Glomerular endothelial cell (primary cell): ENCODE measurements at places on chromosomes 5 and 9. TPM values are rescaled to one million over a fixed set of nuclear protein-coding genes. Genes with fewer than 3 reads are reported as not detected.

CRAT gene
- total RNA-seq: 46.1 and 60.4 TPM in 2 replicates

FCN2 gene
- total RNA-seq: not detected in 2 replicates

GRCh38 chr5:80408484-80409366, 861 bp downstream of the ZFYVE16 start:
- DNase-seq: no peak

PROB1 gene
- 2.4 and 2.7 TPM in 2 replicates for total RNA-seq

PCDHA1 gene
- 0.06 TPM in 1 of 2 replicates, not detected in the other for total RNA-seq

RLN1 gene
- total RNA-seq: not detected in 2 replicates

LPAR1 gene
- total RNA-seq: 0.53 and 3.3 TPM in 2 replicates

DNA sequence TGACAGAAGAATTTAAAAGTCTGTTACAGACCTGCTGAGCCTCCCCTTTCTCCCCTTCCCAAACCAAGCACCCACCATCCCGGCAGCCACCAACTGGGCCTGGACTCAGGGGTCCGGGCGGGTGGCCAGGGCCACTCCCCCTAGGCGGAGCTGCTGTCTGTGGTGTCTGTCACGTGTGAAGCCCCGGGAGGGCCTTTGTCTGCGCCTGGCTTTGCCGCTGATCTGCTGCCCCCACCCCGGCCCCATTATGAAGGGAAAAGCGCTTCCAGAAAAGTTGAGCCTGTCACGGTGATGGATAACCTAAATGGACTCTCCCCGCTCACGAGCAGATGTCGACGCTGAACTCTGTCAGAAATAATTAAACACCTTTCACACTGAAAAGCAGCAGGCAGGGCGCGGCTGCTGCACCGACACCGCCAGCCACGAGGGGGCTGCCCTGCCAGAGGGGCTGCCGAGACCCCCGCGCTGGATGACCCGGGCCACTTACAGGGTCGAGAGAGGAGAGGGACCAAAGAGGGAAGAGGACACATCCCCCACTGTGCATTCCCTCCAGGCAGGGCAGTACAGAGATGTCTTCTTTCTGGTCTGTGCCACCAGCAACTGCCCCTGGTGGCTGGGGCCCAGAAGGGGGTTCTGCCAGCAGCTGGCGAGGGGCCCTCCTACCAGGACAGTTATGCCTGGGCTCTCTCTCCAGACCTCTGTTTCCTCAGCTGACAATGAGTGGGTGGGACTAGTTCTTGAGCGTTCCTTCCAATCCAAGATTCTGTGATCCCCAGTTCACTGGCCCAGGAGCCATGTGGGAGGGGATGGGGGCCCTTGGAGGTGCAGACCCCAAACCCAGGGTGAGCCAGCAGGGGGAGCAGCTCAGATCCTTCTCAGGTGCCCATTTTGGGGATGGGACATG, 36.0 kb upstream of the BARHL1 start:
- DNase-seq: no peak

C9orf72 gene
- total RNA-seq: 4.4 and 6.5 TPM in 2 replicates

GRCh38 chr9:135896205-135896604, 11.1 kb downstream of the CAMSAP1 start:
- DNase-seq: no peak

GRCh38 chr5:144247131-144247530, 76.5 kb downstream of the KCTD16 start:
- DNase-seq: no peak

AHRR gene
- total RNA-seq: 23.9 and 32.1 TPM in 2 replicates

GRCh38 chr5:79787448-79787847, 97.8 kb downstream of the CMYA5 start:
- no peak for DNase-seq

- no peak for DNase-seq
Observed at GRCh38 chr5:176944268-176944667, 45.1 kb upstream of the HK3 start.

TBC1D2 gene
- total RNA-seq: 7.2 and 8.6 TPM in 2 replicates

GRCh38 chr5:160685219-160685618, 166.8 kb downstream of the ATP10B start:
- DNase-seq: no peak

DNA sequence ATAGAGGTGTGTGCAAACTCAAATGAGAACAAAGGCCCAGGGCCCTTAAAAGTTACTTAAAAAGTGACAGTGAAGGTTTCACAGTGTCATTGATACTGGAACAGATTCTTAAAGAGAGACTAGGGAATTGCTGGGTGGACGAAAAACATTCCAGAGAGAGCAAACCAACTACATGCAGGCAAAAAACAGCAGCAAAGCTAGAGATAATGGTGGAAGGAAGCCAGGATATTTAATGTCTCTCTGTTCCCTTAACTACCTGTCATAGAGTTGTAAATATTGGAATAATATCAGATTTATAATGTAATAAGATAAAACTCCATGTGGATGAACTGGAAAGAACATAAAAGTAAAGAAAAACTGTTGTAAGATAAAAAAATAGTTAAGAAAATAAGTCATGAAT, 508.6 kb downstream of the TAF11L14 start:
- no peak for DNase-seq

DNA sequence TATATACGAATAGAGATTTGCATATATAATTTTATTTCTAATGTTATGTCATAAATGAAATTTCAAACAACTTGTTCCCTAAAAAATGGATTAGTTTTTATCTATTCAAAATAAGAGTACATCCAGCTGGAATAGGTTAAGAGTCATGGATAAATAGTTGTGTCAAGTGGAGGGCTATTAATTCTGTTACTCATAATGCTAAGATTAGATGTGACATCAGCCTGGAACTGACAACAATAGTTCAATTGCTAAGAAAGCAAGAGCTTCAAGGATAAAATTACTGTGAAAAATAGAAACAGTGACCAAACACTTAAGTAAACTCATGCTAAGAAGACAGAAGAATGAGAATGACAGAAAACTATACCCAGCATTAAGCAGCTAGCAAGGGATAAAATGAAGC, 92.2 kb upstream of the CDH9 start:
- DNase-seq: no peak

DNA sequence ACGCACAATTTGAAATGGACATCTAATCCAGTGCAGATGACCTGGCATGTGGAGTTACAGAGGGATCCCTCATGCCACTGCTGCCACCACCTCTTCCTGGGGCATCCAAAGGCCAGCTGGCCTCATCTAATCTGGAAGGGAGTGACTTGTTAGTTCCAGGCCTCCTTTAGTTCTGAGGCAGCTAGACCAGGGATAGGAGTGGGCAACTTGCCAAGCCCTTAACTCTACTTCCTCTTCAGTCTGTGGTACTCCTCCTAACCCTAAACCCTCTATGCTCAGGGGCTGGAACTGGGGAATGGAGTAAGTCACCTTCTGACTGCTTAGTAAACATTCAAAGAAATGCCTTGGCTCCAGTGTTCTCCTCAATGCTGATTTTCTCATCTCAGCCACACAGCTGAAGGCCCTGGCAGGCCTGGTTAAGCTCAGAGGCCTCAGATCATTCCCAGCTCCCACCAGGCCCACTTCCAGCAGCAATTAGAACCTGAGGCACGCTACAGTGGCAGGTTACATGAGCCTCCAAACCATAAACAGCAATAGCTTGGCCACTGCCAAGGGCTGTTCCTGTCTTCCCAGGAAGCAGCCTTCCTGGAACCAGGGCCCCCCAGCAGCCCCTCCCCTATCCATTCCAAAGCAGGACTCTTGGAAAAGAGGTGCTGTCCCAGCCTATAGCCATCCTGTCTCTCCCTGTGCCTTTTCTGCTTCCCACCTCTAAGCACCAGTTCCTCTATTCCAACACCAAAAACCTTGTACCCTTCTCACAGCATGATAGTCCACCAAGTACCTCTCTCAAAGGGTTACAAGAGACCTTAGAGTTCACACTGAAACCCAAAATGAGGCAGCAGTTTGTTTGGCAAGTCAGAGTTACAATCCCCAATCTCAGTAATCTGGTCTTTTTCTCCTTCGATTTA, 2.0 kb downstream of the EIF4EBP3 start:
- no peak for DNase-seq
